ENCODE measurements at places on chromosomes 6 and 20. TPM values are rescaled to one million over a fixed set of nuclear protein-coding genes. Genes with fewer than 3 reads are reported as not detected.

The RAD21L1 gene
- total RNA-seq = not detected

The MUCL3 gene
- not detected for total RNA-seq

The PSORS1C2 gene
- total RNA-seq = not detected

The GINS1 gene
- total RNA-seq = 0.69 TPM

The MCCD1 gene
- not detected for total RNA-seq

The FAM83C gene
- not detected for total RNA-seq

DNA sequence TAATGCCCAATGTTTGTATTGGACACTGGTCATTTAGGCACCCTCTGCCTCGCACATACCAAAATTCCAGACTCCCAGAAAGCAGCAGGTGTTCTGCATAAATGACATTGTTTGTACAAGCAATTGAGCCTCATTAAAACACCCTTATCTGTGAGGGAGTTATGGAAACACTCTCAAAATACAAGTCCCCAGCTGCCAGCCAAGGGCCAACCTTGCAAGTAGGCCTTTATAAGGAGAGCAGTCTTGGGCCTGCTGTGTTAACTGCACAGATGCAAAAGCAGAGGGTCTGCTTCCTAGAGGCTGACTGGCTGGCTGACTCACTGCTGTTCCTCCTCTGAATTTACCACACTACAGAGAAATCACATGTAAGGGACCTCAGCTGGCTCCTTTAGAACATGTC is 150.4 kb upstream of the HMGN3 start:
- no peaks in the 10 kb centered on the region for H3K27me3 ChIP-seq
- no peaks in the 10 kb centered on the region for H3K36me3 ChIP-seq
- H3K27ac ChIP-seq = no peak overlapping the region
- no peak overlapping the region for H3K4me3 ChIP-seq

DNA sequence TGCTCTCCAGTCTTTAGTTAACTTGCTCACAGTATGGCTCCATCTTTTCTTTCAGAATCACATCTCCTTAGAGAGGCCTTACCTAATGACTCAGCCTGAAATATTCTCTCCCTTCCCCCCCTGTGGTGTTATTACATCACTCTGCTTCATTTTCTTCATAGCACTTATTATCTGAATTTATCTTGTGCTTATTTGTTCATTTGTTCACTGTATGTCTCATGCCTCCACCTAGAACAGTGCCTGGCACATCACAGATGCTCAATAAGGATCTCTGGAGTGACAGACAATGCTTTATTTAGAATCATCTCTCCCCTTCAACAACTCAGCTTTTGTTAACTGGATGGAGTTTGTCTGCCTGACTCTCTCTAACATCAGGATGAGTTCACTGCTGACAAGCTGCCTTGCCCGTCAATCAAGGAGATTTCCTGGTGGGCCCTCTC is 96.6 kb upstream of the MAN1A1 start:
- no peaks in the 10 kb centered on the region for H3K27me3 ChIP-seq
- no peaks in the 10 kb centered on the region for H3K36me3 ChIP-seq
- no peak overlapping the region for H3K27ac ChIP-seq
- no peaks in the 10 kb centered on the region for H3K4me1 ChIP-seq

- peak; percentile 42 for DNase-seq
- no peaks in the 10 kb centered on the region for H3K36me3 ChIP-seq
- peaks cover 14% of the 10 kb centered on the region for H3K4me1 ChIP-seq
- H3K27me3 ChIP-seq = no peaks in the 10 kb centered on the region
- H3K4me3 ChIP-seq = no peak overlapping the region
Measured at GRCh38 chr20:31712564-31713311, 9.9 kb downstream of the BCL2L1 start.

GRCh38 chr6:13446381-13446780 is 41.0 kb downstream of the GFOD1 start:
- no peak overlapping the region for H3K27ac ChIP-seq
- H3K4me3 ChIP-seq = no peak overlapping the region
- no peaks in the 10 kb centered on the region for H3K36me3 ChIP-seq
- no peak for DNase-seq
- no peaks in the 10 kb centered on the region for H3K27me3 ChIP-seq

DNA sequence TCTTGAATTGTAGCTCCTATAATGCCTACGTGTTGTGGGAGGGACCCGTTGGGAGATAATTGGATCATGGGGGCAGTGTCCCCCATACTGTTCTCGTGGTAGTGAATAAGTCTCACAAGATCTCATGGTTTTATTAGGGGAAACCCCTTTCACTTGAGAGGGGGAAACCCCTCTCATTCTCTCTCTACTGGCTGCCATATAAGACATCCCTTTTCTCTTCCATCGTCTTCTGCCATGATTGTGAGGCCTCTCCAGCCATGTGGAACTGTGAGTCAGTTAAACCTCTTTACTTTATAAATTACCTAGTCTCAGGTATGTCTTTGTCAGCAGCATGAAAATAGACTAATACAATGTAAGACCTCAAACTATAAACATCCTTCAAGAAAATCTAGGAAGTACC is 23.1 kb downstream of the PAQR8 start:
- H3K36me3 ChIP-seq = no peaks in the 10 kb centered on the region
- no peaks in the 10 kb centered on the region for H3K27me3 ChIP-seq
- no peak overlapping the region for H3K4me3 ChIP-seq
- no peaks in the 10 kb centered on the region for H3K4me1 ChIP-seq
- H3K27ac ChIP-seq = no peak overlapping the region

- no peaks in the 10 kb centered on the region for H3K36me3 ChIP-seq
- H3K4me3 ChIP-seq = no peak overlapping the region
- H3K27ac ChIP-seq = no peak overlapping the region
Measured at GRCh38 chr6:38350942-38351341, 288.8 kb downstream of the BTBD9 start.

DNA sequence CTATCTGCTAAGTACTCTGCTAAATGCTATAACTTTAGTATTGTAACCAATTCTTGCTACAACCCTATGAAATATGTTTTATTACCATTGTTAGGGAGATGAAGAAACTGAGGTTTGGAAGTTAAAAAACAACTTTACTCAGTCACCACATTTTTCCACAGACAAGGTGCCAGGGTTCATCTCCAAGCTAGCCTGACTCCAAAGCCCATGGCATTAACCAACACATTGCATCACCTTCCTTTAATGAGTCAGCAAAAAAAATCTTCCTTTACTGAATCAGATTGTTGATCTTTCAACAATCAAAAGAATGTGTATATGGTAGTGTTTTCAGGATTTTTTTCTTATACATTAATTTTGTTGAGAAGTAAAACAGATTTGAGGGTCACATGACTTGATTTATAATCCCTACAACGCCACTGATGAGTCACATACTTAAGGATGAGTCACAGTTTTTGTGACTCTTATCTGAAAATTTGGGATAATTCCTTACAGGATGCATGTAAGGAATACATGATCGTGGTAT is 41.5 kb downstream of the MAN1A1 start:
- no peak for DNase-seq
- H3K27ac ChIP-seq = no peak overlapping the region
- no peaks in the 10 kb centered on the region for H3K4me1 ChIP-seq
- H3K4me3 ChIP-seq = no peak overlapping the region

- no peaks in the 10 kb centered on the region for H3K36me3 ChIP-seq
- no peak for DNase-seq
- no peaks in the 10 kb centered on the region for H3K4me1 ChIP-seq
Measured at GRCh38 chr6:47162231-47162630, 120.1 kb upstream of the ADGRF1 start.

DNA sequence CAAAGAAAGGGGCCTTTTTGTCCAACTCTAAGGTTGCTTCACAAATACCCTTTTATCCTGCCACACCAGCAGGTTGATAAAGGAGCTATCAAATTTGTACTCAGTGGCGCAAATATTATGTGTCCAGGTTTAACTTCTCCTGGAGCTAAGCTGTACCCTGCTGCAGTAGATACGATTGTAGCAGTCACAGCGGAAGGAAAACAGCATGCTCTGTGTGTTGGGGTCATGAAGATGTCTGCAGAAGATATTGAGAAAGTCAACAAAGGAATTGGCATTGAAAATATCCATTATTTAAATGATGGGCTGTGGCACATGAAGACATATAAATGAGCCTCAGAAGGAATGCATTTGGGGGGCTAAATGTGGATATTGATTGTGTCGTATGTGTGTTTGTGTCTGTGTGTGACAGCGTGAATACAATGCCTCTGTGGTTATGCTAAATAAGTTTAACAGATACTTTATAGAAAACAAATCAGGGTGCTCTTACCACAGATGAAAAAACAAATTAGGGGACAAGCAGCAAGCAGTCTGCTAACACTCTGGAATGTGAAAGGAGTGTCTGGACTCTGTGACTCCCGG is 33.6 kb downstream of the HM13 start:
- H3K36me3 ChIP-seq = no peaks in the 10 kb centered on the region
- DNase-seq = no peak
- H3K27me3 ChIP-seq = no peaks in the 10 kb centered on the region

GRCh38 chr6:148769304-148769968 is 22.6 kb downstream of the UST start:
- H3K4me3 ChIP-seq = no peak overlapping the region
- no peak overlapping the region for H3K27ac ChIP-seq
- no peaks in the 10 kb centered on the region for H3K36me3 ChIP-seq
- no peak for DNase-seq
- no peaks in the 10 kb centered on the region for H3K27me3 ChIP-seq

- H3K36me3 ChIP-seq = no peaks in the 10 kb centered on the region
- no peak overlapping the region for H3K27ac ChIP-seq
- no peaks in the 10 kb centered on the region for H3K27me3 ChIP-seq
- H3K4me3 ChIP-seq = no peak overlapping the region
- DNase-seq = no peak
Measured at GRCh38 chr20:20138301-20139064, 86.2 kb downstream of the CFAP61 start.

DNA sequence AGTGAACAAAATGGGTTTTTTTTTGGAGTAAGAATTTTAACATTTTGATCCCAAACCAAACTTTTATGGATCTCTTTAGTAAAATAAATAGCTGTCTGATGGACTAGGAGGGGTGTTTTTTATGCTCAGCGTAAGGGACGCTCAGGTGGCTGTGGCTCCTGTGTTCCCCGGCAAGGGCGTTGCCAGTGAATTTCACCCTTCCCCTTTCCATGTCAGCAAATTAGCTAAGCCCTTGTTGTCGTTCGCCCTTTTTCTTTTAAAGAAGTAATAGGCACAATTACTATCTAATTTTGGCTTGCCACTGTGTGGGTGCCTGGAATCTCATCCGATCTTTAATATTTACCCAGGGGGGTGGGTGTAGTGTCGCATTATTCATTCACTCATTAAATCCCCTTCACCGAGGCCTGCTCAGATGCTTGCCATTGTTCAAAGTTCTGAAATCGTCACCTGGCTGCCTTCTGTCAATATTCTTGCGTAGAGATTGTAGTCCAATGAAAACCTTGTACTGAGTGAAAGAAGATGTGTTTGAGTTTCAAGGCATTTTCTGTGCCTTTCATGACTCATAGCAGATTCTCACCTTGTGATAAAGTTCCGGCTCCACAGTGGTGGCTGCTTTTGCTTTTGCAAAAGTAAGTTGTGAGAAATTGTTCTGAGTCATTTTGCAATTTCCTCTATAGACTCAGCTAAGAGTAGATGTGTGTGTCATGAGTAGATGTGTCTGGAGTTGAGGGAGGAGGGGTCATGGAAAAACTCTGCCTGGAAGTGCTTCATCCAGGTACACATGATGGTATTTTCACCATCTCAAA is 40.0 kb upstream of the CLDN20 start:
- no peak overlapping the region for H3K27ac ChIP-seq
- no peaks in the 10 kb centered on the region for H3K27me3 ChIP-seq
- H3K4me3 ChIP-seq = no peak overlapping the region
- no peaks in the 10 kb centered on the region for H3K4me1 ChIP-seq
- DNase-seq = no peak
- H3K36me3 ChIP-seq = no peaks in the 10 kb centered on the region

- H3K4me1 ChIP-seq = no peaks in the 10 kb centered on the region
- no peaks in the 10 kb centered on the region for H3K36me3 ChIP-seq
- DNase-seq = no peak
- no peak overlapping the region for H3K4me3 ChIP-seq
Measured at GRCh38 chr6:42200035-42200434, 5.3 kb upstream of the GUCA1B start.

GRCh38 chr20:16527438-16527837 is 45.8 kb downstream of the KIF16B start:
- no peak for DNase-seq
- no peak overlapping the region for H3K27ac ChIP-seq
- H3K4me3 ChIP-seq = no peak overlapping the region
- H3K4me1 ChIP-seq = peaks cover 9% of the 10 kb centered on the region
- H3K36me3 ChIP-seq = no peaks in the 10 kb centered on the region

DNA sequence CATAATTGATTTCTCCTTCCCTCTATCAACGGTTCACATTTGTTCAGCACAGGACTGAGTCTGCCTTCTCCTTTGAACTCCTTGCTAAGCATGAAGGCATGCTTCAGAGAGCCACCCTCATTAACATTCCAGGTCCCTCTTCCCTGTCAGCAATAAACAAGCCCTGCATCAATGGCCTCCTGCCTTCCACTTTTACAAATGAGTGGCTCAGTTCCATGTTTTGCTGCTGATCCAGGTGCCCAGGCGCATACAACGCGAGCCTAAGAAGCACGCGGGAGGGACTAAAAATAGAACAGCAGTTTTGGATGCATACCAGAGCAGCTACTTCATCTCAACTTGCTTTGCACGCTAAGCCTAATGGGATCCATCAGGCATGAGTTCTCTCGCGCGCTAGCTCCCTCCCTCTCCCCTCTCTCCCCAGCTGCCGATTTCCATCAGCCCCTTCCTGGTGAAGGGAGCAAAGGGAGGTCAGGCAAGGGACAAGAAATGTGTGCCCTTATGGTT is 53.4 kb downstream of the TRAF3IP2 start:
- no peaks in the 10 kb centered on the region for H3K27me3 ChIP-seq
- H3K27ac ChIP-seq = peak overlapping the region; percentile 35
- no peak overlapping the region for H3K4me3 ChIP-seq
- H3K36me3 ChIP-seq = no peaks in the 10 kb centered on the region
- peaks cover 14% of the 10 kb centered on the region for H3K4me1 ChIP-seq
- peak; percentile 71 for DNase-seq

- no peaks in the 10 kb centered on the region for H3K36me3 ChIP-seq
- no peak for DNase-seq
- H3K4me1 ChIP-seq = no peaks in the 10 kb centered on the region
- H3K27me3 ChIP-seq = no peaks in the 10 kb centered on the region
- H3K27ac ChIP-seq = no peak overlapping the region
Measured at GRCh38 chr6:13412639-13413465, 74.5 kb downstream of the GFOD1 start.
